Activated T-cell treated with anti-CD3 and anti-CD28 coated beads for 1 hour (primary cell): ENCODE measurements at places on chromosomes 11 and 22.

DNA sequence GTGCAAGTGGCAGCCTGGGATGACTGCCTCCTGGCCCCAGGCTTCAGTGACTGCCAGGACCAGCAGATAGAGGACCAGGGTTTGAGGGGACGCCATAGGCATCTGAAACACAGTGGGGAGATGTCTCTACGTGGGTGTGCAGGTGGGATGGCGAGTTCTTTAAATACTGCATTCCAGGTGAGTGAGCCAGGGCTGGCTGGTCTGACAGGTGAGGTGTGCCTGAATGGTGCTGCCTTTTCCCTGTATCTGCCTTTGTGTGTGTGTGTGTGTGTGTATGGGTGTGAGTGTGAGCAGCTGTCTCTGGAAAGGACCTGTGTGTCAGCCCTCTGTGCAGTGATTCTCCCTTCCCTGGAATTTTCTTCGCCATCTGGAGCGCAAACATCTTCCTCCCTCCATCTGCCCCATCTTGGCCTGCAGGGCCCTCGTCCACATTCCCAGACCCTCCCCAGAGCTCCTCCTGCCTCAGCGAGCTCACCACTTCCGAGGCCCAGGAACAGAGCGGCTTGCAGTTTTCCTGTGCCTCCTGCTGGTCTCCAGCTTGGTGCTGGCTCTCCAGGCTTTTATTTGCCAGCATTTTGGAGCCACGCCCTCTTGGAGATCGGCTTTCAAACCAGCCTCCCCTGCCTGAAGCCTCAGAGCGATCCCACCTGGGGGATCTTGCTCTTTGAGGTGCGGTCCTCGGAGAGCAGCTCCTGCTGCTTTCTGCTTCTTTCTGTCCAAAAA, at the start of gene GPHA2:
Gene GPHA2 (minus strand): TSS at position 535 of the 723 bp plus-strand sequence. CDS start 433 bp downstream, at position 102.
- DNase-seq: no peak

DNA sequence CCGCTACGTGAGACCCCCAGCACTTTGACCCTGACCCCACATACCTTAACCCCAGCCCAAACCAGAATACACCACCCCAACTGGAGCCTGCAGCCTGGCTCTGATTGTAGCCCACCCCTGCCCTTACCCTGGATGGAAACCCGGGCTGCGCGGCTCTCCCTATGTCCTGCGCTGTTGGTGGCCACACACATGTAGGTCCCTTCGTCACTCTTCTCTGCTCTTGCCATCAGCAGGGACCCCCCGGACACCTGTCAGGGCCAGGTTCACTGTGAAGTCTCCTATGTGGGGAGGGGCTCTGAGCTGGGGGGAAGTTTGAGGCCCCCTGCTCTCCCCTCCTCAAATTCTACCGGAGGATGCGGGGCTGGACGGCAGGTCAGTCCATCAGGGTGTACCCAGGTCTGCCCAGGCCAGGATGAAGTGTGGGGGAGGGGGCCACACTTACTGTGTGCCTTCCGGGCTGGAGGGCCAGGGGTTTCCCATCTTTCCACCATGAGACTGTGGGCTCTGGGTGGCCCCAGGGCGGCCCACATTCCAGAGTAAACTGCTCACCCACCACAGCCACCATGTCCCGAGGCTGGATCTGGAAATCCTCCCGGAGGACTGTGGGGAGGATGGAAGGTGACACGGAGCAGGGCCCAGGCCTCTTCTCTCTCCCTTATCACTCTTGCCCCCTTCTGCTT, 1.5 kb downstream of the ROBO4 start:
- no peak for DNase-seq

- DNase-seq: no peak
Observed at GRCh38 chr22:40676644-40677043, 2.6 kb upstream of the MCHR1 start.

DNA sequence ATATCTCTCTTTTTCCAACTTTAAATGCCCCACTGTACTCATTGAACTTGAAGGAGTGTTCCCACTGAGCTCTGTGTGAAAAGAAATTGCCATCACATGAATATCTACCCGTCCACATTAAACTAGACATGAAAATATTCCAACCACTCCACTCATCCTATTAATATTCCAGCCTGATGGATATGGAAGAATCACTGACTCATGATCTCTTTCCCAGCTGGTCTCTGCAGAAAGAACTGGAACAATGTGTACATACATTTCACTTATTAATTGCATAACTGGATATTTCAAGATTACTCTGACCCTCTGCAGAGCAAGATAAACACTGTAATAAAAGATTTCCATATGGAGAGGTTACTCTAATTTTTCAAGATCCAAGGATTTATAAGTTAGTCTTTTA, 711.1 kb upstream of the LRRC4C start:
- no peak for DNase-seq

GRCh38 chr11:95576146-95576845, 213.3 kb downstream of the FAM76B start:
- DNase-seq: no peak

DNA sequence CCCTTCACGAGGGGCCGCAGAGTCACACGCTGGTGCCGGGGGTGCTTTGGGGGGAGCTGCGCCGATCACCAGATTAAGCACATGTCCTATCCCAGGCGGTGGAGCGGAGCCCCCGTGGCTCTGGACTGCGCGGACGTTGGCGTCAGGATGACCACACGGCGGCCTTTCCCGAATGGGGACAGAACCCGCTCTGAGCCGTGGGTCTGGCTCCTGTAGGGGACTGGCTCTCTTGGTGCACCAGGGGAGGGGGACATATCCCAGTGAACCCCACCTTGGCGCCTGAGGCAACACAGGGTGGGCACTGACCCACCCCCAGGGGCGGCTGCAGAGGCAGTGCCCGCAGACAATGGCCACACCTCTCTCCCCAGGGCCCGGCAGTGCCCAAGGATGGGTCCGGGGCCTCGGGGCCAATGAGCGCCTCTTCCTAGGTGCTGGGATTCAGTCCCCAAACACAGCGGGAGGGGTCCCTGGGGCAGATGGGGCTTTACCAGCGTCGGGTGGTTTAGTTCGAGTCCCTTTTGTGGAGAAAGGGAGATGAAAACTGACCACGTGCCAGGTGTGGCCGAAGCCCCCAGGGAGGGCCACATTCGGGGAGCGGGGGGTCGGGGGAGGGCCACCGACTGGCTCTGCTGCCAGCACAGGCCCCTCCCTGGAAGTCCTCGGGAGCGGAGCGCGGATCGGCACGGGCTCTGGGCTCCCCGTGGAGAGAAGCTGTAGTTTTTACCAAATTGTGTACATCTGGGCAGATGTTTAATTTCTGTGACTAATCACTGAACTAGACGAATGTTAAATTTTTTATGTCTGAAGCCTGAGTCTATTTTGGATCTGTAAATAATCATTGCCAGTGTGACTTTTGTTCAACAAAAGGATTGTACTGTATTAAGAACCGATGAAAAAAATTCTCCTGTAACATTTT, 58.9 kb downstream of the GRAMD4 start:
- DNase-seq: no peak

DNA sequence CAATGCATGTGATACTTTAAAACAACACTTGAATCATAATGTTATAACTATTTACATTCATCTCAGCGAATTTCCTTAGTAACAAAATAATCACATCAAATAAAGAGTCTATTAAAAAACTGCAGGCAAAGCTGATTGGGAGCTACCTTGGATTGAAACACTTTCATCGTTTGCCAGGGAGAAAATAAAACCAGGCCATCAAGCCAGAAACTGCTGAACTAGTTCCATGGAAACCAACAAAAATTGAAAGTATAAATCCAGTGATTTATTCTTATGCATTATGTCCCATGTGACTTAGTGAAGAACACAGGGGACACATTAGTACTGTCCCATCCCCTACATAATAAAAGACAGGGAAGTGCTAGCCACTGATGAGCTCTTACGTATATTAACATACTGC, 21.7 kb downstream of the SLC35F2 start:
- DNase-seq: no peak

DNA sequence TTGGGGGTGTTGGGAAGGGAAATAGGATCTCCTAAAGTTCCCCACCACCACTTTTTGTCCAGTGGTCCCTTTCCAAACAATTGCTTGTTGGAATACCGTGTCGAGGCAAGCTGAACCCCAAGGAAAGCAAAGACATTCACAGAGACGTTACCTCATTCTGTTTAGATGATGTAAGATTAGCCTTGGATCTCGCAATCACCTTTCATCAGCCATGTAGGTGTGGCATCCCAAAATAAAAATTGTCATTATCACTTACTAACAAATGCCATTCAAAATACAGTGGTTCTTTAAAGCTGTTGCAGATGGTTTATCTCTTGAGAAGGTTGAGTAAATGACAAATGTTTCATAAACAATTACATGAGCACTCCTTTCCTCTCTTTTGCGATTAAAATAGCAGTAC, 86.5 kb upstream of the SLC25A18 start:
- DNase-seq: no peak

DNA sequence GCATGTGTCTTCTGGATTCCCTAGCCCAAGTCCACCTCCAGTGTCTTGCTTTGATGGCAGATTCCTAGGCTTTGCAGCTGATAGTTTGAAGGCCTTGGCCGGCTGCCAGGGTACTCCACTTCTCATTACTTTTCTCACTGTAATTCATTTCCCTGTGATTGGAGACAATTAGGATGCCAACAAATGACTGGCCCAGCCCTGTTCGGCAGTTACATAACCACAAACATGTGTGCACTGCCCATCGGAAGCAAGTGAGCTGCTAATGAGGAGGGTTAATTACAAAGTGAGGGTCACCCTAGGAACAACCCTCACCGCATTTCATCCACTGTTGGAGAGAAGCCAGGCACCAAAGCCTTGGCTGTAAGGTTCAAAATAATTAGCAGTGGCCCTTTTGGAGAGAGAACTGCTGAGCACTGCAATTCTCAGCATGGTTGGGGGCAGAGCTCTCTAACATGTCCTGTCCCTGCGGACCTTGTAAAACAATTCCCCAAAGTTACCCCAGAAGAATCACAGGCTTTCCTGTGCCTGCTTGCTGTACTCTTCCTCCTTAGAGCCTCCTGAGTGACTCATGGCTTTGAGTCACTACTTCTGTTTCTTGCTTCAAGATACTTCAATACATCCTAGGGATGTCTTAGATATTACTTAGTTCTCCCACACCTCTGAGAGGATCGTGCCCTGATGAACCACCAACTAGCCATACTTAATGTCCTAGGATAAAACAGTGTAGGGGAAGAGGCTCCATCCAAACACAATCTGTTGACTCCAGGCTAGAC, 109.7 kb upstream of the GALNT18 start:
- no peak for DNase-seq

DNA sequence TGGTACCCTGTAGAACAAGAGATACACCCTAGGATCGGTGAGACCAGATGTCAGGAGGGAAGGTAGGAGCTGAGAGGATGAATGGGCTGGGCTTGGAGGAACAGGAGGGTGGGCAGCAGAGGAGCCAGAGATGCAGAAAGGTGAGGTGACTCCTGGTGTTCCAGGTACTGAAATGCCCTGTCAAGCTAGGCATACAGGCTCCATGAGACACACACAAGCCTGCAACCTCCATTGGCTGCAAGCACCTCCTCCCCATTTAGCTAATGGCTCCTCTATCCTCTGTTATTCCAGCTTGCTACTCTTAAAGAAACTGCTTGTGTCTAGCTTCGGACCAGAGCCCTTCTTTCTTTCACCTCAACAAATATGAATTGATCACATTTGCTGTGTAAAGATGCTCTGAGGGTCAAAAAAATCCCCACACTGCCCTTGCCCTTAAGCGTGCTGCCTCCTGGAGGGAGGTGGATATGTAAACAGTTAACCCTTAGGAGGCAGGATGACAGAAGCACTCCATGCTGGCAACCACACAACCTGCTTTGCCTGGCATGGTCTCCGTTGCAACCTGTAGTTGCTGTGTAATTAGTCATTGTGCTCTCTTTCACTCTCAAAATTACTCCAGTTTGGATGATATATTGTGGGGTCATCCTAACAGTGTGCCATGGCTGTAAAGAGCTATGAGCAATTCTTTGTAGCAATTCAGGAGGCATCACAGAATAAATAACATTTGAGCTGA, 156.0 kb downstream of the PKNOX2 start:
- no peak for DNase-seq

- no peak for DNase-seq
Observed at GRCh38 chr11:119686177-119686882, 42.7 kb downstream of the NECTIN1 start.

DNA sequence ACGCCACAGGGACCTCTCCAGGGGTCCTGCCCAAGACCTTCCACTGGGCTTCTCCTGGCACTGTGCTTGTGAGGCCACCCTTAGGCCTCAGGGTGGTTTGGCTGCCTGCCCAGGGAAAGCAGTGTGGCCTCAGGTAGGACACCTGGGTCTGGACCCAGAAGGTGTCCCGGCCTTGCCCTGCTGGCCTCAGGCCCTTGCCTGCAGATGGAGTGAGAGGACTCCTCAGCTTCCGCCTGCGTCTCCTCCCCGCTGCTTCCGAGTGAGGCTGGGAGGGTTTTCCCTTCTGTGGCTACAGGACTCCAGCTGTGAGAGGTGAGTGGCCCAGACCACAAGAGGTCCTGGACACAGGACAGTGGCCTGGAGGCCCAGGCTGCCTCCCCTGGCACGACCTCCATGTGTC, 60.4 kb downstream of the WNT7B start:
- DNase-seq: no peak

DNA sequence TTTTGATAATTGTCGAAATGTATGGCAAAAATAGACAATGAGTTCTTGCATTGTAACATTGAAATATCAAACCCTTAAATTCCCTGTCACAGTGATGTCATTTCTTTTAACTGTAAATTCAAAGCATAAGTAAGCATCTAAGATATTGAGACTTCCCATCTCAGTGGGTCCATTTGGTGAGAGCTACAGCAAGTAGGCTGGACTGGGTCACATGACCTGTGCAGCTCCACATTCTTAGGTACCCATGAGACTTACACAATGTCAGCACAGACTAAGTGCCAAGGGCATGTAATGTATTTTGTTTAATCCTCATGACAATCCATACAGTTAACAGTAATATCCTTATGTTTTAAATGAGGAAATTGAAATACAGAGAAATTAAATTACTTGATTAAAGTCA, 210.7 kb downstream of the NELL1 start:
- no peak for DNase-seq

DNA sequence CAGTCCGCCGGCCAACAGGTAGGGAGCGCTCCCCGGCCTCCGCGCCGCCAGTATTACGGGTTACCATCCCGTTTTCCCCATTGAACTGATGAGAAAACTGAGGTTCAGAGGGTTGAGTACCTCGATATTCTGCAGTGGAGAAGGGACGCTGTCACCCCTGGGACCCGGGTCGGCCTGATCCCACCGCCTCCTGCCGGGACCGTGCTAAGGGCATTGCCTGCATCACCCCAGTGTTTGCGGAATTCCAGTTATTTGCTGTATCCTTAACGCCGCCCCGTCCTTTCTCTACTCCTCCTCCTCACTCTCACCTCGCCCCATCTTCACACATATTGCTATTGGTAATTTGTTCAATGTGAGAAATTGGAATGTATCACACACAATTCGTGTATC, 370 bp upstream of the A4GALT start:
- DNase-seq: no peak

- no peak for DNase-seq
Observed at GRCh38 chr11:134643115-134644012, 231.3 kb upstream of the B3GAT1 start.

- no peak for DNase-seq
Observed at GRCh38 chr22:42884616-42885375, 27.7 kb upstream of the ARFGAP3 start.

DNA sequence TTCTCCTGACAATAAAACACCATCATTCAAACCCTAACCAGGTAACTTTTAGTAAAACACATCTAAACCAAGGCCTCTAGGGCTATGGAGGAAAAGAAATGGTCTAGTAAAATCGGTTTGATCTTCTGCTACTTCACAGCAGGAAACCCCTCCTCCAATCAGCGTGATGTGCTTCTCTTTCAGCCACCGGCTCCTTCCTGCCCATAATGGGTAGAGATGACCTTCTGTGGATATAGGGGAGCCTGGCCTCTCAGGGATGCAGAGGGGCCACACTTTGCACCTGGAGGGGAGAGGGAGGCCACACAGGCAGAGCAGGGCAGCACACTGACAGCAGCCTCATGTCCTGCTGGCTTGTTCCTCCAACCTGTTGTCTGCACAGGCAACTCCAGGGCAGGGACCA, 6.9 kb downstream of the EHD1 start:
- no peak for DNase-seq
